Stimulated activated CD8-positive, alpha-beta memory T cell treated with anti-CD3 and anti-CD28 coated beads, Interleukin-7, amount 100 ng/mL, for 24 hours (primary cell): ENCODE measurements at places on chromosomes 5 and 9.

- DNase-seq, result no peak
These were observed 406.3 kb downstream of the IRX1 start for GRCh38 chr5:4001758-4002533.

GRCh38 chr5:97508864-97509263 lies 325.8 kb upstream of the RIOK2 start:
- no peak for DNase-seq

DNA sequence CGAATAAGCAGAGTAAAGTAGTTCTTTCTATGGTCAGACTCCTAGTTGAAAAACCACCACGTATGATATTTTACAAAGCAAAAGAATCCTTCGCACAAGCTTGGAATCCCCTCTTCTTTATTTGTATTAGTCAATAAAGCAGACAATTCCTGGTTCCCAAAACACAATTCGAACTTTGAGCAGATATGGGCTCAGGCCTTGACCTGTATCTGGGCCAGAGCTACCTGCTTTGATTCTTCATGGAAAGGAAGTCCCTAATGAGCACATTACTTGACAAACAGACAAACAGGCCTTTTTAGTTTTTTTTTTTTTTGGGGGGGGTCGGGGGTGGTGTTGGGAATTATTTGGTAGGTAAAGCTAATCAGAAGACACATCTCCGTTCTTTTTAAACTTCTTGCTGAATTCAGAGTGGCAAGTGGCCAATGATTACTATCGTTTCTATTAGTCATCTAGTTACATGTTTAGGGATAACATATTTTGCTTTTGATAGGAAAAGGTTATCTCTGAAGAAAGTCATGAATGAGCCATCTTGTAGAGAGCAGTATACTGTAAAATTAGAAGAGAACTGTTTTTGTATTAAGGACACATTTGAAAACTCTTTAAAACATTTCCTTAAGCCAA lies 116.6 kb upstream of the HMHB1 start:
- DNase-seq, result no peak

GRCh38 chr9:121815084-121815483 lies 163.7 kb downstream of the DAB2IP start:
- no peak for DNase-seq

DNA sequence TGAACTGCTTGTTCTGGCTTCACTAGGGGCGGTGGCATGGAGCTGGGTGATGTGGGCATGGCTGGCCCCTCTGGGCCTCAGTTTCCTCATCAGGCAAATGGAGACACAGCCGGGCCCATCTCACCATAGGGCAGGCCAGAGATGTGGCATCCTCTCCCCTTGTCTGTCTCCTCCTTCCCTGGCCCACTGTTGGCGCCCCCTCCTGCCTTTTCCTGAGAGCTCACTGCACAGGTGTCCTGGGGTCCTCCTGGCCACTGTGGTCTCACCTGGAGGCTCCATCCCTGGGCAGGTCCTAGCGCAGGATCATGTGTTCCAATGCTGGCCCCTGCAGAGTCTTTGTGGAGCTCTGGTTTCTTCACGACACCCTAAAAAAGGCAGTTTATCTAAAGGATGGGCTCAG lies 53.5 kb downstream of the NEK6 start:
- no peak for DNase-seq

- DNase-seq, result no peak
These were observed 58.1 kb downstream of the SH3PXD2B start for GRCh38 chr5:172396220-172396619.

GRCh38 chr5:61620699-61621182 lies 288.7 kb downstream of the ZSWIM6 start:
- DNase-seq, result no peak

GRCh38 chr5:13251623-13252376 lies 692.7 kb downstream of the DNAH5 start:
- DNase-seq, result no peak

DNA sequence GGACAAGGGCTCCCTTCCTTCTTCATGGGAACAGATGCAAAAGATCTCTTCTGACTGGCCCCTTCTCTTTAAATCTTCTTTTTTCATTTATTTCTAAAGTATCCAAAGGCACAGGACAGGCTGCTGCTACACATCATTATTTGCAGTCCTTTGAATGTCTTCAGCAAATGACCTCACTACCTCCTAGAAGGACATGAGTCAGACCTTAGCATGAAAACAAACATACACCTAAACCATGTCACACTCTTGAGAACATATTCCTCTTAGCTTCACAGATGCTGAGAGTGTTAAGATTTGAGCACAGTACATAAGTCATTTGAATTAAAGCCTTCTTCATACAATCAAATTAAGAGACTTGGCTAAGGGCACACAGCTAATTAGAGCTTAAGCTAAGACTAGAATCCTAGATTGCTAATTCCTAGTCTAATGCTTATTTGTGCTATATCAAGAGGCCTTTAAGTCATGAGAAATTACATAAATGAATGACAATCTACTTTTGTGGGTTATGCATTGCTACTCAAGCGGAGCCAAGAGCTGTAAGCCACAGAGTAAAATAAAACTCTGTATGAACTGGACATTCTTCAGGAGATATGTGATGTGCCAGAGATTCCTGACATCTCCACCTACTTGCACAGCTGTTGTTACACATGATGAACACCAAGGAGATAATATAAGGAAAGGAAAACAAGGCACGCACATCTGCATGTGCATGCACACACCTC lies 109.1 kb upstream of the PTGER4 start:
- DNase-seq, result no peak

DNA sequence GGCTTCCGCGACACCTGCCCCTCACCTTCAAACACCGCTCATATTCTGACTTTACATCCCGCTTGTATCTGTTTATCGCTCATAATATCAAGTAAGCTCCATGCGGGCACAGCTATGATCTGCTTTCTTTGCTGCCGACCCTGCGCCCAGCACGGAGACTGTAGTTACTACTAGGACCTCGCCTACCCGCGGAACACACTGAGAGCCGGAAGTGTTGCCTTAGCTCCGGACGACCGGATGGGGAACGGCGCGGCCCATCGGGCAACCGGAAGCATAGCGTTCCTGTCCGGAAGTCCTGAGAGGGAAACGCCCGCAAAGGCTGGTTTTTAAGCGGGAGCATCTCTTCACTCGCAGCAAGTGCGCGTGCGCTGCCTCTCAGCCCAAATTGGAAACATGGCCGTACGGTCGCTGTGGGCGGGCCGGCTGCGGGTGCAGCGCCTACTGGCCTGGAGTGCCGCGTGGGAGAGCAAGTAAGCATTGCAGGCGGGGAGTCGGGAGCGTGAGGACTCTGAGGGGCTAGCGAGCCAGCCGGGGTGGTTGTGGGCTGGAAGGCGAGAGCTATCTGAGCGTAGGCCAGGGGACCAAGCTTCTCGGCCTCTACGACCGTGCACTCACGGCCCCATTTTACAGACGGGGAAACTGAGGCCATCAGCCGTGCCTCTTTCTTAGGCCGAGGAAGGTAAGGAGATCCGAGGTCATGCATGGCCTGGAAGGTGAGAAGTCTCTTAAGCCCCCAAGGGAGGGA lies at the start of gene GRPEL2:
TSS of gene GRPEL2 (plus strand) at position 353 of the 745 bp plus-strand sequence. CDS start at position 394, 41 bp downstream.
- DNase-seq, result peak; percentile 83

- DNase-seq, result no peak
These were observed 23.4 kb downstream of the UBLCP1 start for GRCh38 chr5:159286420-159287035.

GRCh38 chr5:126443374-126443851 lies 20.2 kb downstream of the GRAMD2B start:
- no peak for DNase-seq

- no peak for DNase-seq
These were observed 50.3 kb downstream of the PHAX start for GRCh38 chr5:126651013-126651577.

DNA sequence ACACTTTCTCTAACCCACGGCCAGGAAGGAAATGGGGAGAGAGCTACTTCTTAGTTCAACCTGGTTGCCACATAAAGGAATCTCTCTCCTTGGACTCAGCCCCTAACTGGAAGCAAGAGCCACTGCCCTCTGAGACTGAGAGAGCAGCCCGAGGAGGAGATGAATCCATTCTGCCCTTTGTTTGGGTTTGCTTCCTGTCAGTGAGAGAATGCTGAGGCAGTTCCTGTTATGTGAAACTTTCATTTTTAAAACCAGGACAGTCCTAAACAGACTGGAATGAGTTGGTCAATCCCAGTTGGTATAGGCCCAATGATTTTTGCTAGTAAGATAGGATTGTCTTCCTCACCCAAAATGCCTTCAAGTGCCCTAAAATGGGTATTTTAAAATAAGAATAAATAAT lies 205.1 kb downstream of the NTRK2 start:
- DNase-seq, result no peak

GRCh38 chr9:111051400-111051799 lies 13.1 kb upstream of the LPAR1 start:
- no peak for DNase-seq

GRCh38 chr5:10329820-10330481 lies 22.2 kb upstream of the CMBL start:
- no peak for DNase-seq

- no peak for DNase-seq
These were observed 67.0 kb downstream of the MCTP1 start for GRCh38 chr5:95217881-95218280.
